NCI-H2171 treated with DMSO at 0.1 percent for 48 hours (cell line): ENCODE measurements at places on chromosomes 7 and 10.

DNA sequence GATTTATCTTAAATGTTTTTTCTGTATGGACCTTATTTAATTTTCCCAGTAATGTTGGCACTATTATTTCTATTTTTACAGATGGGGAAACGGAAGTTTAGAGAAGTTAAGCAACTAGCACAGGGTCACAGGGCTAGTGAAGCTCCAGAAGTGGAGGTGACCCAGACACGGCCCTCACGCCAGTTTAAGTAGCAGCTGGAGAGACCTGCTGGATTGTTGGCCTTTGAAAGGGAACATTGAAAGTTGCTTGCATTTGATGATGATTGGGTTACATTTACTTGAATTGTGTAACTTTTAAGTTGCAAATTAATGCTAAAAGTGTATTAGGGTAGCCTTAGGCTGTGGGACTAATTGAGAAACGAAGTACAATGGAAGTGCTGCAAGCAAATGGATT is 25.6 kb downstream of the CDK14 start:
- no peak for DNase-seq

DNA sequence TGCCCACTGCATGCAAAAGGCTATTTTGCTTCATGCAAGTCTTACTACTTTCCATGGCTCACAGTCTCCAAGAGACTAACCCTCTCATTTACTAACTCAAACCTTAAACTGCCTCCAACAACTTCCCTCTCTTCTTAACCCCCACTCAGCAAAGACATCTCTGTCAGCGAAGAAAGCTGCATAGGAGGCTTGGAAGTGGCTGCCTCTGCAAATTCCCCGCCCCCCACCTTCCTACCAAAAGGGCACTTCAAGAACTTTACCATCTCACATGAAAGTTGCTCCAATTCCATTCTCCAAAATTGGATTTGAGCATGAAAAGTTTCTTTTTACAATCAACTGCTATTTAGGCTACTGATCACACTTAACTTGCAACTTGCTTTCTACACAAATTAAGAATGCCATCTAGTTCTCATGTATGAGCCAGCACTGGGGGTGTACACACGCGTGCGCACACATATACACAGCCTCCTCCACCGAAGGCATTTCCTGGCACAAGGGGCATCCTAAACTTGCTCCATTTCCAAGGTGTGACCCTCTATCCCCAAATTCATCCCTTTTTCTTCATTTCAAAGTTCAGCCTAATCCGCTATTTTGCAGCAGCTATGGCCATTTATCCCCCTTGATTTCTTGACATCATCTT is 1.8 kb downstream of the CCDC6 start:
- DNase-seq, result no peak

DNA sequence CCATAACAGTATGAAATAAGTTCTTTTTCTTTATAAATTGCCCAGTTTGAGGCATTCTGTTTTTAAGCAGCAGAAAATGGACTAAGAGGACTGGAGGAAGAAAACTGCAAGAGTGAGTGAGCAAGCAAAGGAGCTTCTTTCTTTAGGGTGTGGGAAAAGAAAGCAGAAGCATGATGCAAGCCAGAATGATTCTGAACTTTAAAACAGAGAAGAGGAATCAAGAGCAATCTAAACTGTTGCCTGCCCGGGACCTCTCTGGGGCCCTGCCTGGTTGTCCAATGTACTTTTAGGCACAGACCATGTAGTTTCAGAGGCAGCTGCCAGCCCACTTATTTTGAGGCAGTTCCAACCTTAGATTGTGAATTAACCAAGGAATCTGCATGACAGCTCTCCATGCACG is 186.3 kb downstream of the PLPP4 start:
- no peak for DNase-seq

DNA sequence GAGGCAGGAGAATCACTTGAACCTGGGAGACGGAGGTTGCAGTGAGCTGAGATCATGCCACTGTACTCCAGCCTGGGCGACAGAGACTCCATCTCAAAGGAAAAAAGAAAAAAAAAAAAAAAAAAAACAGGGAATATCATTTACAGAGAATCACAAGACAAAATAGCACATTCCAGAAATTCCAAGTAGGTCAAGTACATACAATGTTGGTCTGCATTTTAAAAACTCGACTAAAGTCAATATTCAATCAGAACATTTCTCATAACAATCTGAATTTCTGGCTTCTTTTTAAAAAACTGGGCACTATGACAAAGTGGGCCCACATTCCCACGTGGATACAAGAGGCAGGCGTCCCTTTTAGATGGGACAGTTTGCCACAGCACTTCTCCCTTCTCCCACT is 12.8 kb downstream of the ZC3HAV1L start:
- no peak for DNase-seq

GRCh38 chr7:92042056-92042737 is 92.1 kb downstream of the CYP51A1 start:
- no peak for DNase-seq

GRCh38 chr10:110967009-110967630 is 47.7 kb downstream of the SHOC2 start:
- DNase-seq, result no peak

GRCh38 chr7:92717623-92717992 is 118.8 kb downstream of the CDK6 start:
- DNase-seq, result no peak

- no peak for DNase-seq
Measured at GRCh38 chr7:110051372-110051771, 1039.6 kb upstream of the LRRN3 start.

- no peak for DNase-seq
Measured at GRCh38 chr7:130930681-130931080, 196.7 kb upstream of the KLF14 start.

DNA sequence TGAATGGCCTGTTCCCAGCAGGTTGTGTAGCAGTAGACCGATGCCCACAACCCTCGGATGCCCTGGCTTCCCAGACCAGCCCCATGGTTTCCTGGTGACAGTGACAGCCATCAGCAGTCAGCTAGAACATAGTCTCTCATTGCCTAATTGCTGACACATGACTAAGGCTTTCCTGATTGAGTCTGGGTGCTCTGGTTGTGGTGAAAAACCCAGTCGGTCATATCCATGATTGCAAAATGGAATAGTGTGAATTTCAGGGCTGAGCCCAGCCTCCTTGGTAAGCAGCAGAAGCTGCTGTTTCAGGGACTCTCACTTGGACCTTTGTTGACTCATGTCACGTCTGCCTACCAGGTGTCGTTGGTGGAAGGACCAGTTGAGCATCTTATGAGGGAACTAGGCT is 36.6 kb downstream of the POR start:
- no peak for DNase-seq

- DNase-seq, result no peak
Measured at GRCh38 chr10:89659143-89660131, 14.4 kb upstream of the PANK1 start.

GRCh38 chr10:132451506-132452215 is 54.7 kb downstream of the PWWP2B start:
- no peak for DNase-seq

- no peak for DNase-seq
Measured at GRCh38 chr10:74163319-74164068, 12.5 kb downstream of the ADK start.

DNA sequence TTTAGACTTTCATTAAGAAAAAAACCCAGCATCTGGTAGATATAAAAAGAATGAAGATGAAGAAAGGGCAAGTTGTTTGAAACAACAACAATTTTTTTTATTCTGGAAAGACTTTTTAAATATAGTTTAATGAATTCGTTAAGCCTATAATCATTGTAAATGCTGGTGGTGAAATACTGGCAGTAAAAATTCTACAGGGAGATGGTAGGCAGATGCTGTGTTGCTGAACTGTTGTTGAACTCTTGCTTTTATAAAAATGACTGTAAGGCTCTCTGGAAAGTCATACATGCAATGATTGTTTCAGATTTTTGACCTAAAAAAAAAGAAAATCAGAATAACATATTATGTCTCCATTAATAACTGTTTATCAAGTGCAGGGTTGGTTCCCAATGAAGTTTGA is 39.0 kb downstream of the SCIN start:
- DNase-seq, result no peak

DNA sequence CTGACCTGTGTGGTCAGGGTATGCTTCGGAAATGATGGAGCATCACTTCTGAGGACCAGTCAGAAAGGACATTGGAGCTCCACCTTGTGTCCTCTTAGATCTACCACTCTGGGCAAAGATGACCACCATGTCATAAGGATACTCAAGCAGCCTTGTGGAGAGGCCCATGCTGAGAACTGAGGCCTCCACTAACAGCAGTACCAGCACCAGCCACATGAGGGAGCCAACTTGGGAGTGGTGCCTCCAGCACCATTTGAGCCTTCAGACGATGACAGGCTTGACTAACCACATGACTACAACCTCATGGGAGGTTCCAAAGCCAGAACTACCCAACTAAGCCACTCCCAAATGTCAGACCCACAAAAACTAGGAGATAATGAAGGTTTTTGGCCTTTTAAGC is 116.0 kb downstream of the NPTX2 start:
- peak; percentile 63 for DNase-seq

DNA sequence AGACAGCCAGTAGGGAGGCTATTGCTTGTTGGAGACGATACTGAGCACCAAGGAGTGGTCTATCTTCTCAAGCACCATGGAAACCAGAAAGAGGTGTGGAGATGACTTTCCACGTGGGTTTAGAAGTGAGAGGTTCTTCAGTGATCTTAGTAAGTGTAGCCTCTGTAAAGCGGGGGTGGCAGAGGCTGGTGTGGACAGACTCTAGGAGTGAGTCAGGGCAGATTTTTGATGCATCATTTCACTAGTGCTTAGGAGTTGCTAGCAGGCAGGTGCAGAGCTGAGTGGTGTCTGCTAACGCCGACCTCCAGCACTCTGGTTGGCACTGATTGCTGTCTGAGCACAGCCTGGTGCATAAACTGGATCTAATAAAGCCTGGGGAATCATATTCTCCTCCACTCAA is 78.4 kb upstream of the ADO start:
- DNase-seq, result no peak

- no peak for DNase-seq
Measured at GRCh38 chr10:46002916-46003693, 27.3 kb downstream of the NCOA4 start.

DNA sequence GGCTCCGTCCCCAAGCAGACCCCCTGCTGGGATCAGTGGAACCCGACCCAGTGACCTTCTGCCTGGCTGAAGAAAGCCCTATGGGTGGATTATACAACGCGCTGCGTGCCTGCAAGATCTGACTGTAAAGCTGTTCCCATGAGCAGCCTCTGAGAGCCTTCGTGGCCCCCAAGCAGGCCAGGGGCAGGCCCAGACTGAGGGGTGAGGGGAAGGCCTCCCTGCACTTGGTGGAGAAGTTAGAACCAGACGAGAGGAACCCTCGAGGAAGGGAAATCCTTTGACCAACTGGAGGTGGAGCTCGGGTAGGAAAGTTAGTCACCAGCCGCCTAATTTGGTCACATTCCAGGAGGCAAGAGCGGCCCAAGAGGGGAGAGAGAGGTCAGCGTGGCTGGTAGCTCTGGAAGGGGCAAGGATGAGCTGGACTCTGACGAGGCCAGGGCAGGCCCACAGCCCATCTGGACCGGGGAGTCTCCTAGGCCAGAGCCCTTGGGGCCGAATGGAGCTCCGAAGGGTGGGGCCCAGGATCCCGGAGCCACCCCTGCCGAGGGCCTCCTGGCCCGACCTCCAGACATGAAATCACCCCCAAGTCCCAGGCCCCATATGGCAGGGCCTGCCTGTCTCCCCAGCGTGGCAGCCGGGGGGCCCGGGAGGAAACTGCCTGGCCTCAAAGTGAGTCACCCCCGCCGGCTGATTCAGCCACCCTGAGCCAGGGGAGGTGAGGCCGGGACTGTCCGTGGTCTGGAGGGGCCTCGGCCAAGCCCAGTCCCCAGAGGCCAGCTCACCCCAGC is 23.3 kb upstream of the PDGFA start:
- no peak for DNase-seq

GRCh38 chr10:75236178-75236825 is 545 bp upstream of the COMTD1 start:
- DNase-seq, result no peak

DNA sequence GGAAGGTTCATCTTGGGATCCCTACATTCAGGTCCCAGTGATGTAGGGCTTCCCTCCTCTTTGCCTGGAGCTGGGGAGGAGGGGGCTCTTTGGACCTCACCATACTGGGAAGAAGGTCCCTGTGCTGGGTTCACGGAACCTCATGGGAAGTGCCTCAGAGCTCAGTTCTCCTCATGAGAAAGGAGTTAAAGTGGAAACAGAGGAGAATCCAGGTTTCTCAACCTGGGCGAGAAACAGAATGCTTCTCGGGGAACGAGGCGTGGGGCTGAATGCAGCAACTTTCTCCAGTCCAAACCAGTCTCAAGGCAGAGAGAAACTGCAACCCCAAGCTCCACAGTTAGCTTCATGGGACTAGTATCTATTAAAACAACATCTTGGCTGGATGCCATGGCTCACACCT is 382.7 kb upstream of the FOXK1 start:
- DNase-seq, result no peak

GRCh38 chr7:92766461-92767003 is 69.8 kb downstream of the CDK6 start:
- DNase-seq, result no peak

GRCh38 chr7:117148971-117149370 is 173.9 kb downstream of the WNT2 start:
- no peak for DNase-seq

GRCh38 chr10:30371954-30372353 is 22.9 kb upstream of the MTPAP start:
- DNase-seq, result no peak

DNA sequence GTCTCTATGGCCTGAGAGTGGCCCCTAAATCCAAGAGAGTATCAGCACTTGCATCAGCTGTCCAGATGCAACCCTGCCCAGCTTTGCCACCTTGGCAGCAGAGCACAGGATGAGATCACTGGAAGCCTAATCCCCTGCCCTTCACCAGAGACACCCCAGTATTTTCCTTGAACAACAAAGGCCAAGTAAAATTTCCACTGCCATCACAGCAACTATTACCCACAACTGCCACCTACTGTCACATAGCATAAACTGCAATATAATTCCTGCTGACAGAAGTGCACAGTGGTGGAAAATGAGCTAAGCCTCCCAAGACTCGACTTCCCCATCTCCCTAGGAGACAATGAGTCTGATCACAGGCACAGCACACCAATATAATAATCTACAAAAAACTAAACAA is 462.8 kb upstream of the ZWINT start:
- peak; percentile 7 for DNase-seq

DNA sequence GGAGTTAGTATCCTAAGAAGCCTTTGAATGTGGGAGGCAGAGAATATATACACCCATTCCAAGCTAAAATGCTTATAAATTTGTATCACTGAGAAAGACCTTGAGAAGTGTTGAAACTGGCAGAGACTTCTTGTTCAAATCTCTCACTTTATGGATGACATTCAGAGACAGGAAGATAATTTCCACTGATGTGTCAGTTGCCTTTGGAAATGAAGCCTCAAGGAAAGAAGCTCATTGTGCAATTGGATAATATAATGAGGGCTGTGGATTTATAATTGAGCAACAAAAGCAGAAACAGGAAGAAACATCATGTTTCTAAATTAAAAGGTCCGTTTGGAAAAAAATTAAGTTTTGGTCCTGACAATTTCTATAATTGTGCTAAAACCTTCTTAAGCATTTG is 789.9 kb upstream of the IGFBP3 start:
- DNase-seq, result no peak

- DNase-seq, result no peak
Measured at GRCh38 chr10:21519941-21520436, 5.5 kb downstream of the SKIDA1 start.

- DNase-seq, result peak; percentile 31
Measured at GRCh38 chr10:76902949-76903348, 734.7 kb downstream of the KCNMA1 start.

GRCh38 chr10:35542303-35542702 is 62.8 kb upstream of the GJD4 start:
- no peak for DNase-seq
